Pulmonary artery endothelial cell (primary cell): ENCODE measurements at places on chromosomes 7 and 10.
A peak's percentile ranks its signal among the peaks of the same experiment; 100 is the strongest.

GRCh38 chr7:68564306-68565135 lies 1033.8 kb upstream of the AUTS2 start:
- no peak for DNase-seq

DNA sequence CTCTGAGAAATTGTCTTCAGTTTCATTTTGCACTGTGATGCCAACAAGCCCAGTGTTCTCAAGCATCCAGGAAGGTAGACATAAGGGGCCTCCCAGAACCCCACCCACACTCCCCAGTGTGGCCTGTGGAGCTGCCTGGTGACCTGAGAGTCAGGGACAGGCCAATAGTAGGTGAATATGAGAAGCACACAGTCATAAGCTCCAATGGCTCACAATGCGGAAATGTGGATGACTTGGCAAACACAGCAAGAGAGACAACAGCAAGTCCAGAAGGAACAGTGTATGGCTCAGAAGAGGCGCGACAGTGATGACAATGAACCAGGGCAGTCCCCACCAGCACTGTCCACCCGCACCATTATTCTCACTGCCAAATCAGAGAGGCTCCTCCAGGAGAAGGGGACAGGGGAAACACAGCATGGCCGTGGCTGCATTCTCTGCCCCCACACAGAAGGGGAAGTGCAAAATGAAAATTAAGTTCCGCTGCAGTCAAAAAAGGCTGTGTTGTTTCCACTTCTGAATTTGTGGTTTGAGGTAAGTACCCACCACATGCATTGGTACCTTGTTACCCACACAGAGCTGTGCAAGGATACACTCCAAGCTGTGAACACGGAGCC lies 419.8 kb downstream of the GRID1 start:
- DNase-seq = no peak

DNA sequence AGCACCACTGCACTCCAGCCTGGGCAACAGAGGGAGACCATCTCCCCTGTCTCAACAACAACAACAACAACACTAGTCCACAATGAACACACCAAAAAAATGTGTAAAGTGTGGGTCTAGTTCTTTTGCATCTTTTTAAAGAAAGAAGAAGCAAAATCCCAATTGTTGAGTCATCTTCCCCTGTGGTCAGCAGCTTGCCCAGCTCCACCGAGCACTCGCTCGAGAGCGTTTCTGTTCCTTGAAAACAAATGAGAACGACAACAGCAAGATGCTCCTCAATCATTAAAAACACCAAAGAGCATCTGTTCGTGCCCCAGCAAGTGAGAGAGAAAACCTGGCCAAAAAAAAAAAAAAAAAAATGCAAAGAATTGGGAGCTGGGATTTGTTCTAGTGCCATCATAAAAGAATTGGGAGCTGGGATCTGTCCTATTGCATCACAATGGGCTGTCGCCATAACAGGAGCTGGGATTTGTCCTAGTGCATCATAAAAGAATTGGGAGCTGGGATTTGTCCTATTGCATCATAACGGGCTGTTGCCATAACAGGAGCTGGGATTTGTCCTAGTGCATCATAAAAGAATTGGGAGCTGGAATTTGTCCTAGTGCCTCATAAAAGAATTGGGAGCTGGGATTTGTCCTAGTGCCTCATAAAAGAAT lies 118.1 kb downstream of the PTPRN2 start:
- DNase-seq = no peak

GRCh38 chr7:2811476-2812113 lies 32.5 kb downstream of the GNA12 start:
- no peak for DNase-seq

DNA sequence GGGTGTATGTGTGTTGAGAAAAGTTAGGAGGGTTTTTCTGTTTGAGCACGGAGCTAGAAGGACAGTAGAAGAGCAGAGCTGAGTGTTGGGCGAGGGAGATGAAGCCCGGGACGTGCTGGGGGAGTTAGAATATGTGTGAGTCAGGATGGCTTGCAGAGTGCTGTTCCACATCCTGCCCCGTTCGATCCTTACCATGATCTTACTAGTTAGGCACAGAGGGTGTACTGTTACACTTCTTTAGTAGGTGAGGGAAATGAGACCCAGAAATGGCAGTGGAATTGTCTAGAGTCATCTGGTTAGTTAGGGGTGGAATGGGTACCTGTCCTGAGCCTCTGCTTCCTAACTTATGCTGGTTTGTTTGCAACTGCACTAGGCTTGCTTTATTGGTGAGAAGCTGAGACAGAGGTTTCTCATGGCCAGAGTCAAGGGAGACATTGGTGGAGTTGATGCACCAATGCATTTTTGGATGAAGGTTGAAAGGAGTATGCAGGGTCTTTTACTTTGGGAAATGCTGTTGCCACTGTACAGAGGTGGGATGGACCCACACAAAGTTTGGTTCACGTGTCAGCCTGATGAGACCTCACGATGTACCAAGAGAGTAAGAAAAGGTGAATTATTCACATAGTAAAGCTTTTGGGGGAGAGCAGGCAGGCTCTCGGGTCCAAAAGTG lies 42.4 kb downstream of the CCNY start:
- peak; percentile 40 for DNase-seq

- no peak for DNase-seq
Observed at GRCh38 chr7:43384616-43385308, 198.1 kb upstream of the STK17A start.

- DNase-seq = no peak
Observed at GRCh38 chr7:45699726-45700390, 125.7 kb downstream of the ADCY1 start.

GRCh38 chr7:155322530-155322929 lies 24.9 kb downstream of the INSIG1 start:
- no peak for DNase-seq

DNA sequence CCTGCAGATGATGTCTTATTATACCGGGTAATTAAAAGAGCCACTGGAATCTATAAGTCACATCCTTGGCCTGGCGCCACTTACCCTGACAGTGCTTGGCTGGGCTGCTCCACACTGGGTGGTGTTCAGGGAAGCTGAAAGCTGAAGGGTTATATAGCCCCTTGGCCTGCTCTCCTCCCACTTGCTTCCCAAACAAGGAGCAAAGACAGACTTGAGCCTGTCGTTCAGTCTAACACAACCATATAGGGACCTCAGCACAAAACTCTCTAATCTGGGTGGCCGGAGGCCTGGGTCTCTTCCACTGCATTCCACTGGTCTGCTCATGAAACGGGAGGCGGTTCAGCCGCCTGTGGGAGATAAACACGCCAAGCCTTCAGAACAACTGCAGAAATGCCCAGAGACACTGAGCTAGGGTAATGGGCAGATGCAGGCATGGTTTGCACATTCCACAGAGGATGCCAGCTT lies at the start of gene ACTA2:
Gene ACTA2, minus strand, starts transcription at position 127 of the 465 bp plus-strand sequence. CDS start 3,843 bp downstream, outside the sequence.
- no peak for DNase-seq

- no peak for DNase-seq
Observed at GRCh38 chr10:122630526-122630925, 69.1 kb downstream of the C10orf120 start.

DNA sequence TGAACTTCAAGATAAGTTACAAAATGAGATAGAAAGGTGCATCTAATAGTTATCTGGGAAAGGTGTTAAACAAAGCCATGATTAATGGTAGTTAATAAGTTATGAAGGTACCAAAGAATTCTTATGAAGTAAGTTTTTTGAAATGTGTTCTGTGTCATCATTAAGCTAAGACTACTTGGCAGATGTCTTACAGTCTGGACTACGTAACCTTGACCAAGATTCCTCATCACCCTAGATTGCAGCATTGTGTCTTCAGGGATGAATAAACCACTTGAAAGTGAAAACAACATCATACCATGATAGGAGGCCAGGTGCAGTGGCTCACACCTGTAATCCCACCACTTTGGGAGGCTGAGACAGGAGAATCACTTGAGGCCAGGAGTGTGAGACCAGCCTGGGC lies 48.2 kb downstream of the GOT1 start:
- no peak for DNase-seq

DNA sequence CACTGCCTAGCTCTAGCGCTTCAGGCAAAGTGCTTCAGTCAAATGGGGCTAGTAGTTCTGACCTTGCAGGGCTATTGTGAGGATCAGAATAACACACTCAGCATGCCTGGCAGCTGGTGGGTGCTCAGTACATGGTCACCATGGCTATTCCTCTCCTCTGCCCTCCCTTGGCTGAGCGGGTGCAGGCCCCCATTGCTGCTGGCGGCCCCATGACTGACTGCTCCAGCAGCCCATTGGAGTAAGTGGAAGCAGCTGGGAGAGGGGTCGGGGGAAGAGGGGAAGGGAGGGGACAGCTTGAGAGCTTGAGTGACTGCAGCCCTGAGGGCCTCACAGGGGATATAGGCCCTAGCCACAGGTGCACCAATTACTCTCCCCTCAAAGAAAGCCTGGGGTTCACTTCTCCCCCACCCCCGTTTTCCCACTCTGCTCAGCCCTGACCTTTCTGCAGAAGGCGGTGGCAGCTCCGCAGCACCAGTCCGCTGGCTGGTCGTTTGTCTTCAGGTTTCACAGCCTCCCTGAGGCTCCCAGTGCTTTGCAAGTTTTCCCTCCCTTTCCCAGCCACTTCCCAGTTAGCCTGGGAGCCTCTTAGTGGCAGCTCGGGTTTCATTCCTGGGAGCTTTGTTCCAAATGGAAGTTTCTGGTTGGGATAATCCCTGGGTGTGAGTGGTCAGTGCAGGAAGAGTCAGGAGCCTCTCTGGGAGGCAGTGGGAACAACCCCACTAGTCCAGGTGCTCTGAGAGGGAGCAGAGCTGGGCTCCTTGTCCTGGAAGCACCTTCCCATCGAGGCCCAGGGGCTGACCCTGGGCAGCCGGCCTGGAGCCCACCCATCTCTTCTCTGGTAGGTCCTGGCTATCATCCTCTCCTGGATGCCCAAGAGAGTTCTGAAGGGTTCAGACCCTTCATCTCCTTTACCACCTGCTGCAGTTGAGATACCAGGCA lies 16.3 kb downstream of the FGF8 start:
- no peak for DNase-seq

- no peak for DNase-seq
Observed at GRCh38 chr10:498760-499435, 190.6 kb downstream of the DIP2C start.

GRCh38 chr10:32970910-32971309 lies 12.9 kb upstream of the ITGB1 start:
- DNase-seq = no peak

- no peak for DNase-seq
Observed at GRCh38 chr10:27100813-27101347, 586 bp upstream of the ANKRD26 start.
